ENCODE measurements at places on chromosomes 4 and X.

GRCh38 chr4:6594826-6595355 is 19.9 kb downstream of the MAN2B2 start:
- DNase-seq = no peak

DNA sequence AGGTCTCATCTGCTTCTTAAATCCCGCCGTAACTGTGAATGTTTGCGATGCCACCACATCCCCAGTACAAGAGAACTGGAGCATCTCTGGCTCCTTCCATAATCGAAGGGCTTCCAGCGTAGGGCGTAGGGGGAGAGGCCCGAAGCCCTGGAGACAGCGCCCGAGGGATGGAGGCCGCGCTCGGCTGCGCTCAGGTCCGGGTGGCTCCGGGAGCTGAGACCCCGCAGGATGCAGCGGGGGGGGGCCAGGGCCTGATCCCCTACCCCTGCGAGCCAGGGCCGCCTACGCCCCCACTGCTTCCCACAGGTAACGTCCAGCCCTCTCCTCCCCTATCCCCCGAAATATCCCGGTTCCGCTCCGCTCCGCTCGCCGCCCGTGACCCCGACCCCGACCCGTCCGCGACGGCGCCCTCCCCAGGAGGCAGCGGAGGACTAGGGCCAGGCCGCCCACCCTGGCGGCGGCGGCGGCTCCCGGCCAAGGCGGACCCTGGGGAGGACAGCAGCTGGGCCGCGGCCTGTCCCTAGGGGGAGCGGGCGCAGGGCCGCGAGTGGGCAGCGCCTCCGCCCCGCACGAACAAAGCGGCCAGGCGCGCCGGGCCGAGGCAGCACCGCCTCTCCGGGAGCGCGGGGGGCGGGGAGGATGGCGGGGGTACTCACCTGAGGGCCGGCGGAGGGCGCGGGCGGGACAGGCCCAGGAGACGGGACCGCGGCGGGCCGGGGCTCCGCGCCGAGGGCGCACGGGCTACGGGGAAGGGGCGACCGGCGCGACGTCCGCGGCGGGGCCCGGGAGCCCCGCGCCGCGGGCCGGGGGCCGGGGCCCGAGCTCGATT is 723 bp downstream of the WDFY3 start:
- peak; percentile 84 for DNase-seq

- DNase-seq = no peak
These were observed 249.1 kb upstream of the DIAPH2 start for GRCh38 chrX:96435378-96436035.

DNA sequence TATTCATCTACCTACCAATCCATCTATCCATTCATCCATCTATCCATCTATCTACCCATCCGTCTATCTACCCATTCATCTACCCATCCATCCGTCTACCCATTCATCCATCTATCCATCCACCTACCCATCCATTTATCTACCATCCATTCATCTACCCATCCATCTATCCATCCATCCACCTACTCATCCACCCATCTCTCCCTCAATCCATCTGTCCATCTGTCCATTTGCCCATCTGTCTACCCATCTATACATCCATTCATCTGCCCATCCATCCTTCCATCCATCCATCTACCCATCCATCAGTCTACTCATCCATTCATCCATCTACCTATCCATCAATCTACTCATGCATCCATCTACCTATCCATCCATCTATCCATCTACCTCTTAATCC is 126.8 kb upstream of the PSAPL1 start:
- DNase-seq = no peak

- DNase-seq = no peak
These were observed 19.4 kb downstream of the SORBS2 start for GRCh38 chr4:185792384-185793115.

- DNase-seq = no peak
These were observed 25.5 kb downstream of the TBC1D19 start for GRCh38 chr4:26609391-26609790.

DNA sequence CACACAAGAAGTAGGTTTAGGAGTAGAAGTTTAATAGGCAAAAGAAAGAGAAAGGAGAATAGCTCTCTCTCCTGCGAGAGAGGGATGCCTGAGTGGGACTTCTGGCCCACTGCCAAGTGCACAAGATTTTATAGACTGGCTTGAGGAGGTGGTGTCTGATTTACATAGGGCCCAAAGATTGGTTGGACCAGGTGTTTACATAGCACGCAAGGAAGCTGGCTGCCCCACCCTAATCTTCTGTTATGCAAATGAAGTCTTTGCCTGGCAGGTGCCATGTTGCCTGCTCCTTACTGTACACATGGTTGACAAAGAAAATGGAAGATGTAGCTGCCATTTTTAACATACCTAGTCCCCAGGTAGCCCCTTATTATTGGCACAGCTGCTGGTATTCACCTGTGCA is 170.8 kb upstream of the GATB start:
- DNase-seq = no peak

DNA sequence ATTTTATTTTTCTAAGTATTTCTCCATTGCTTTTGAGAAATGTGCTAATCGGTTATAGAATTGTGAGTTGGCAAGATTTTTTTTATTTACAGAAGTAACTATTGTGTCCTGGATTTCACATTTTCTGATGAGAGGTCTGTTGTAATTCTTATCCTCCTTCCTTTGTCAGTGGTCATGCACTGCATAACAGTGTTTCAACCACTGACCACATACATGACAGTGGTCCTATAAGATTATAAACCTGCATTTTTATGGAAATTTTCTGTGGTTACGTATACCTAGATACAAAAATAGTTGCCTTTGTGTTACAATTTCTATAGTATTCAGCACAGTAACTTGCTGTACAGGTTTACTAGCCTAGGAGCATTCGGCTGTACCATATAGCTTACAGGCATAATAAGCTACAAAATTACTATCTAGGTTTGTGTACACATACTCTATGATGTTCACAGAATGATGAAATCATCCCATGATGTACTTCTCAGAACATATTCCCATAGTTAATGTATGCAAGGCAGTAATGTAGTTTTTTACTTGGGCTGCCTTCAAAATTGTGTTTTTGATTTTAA is 47.8 kb downstream of the APELA start:
- DNase-seq = no peak

- no peak for DNase-seq
These were observed 227.7 kb downstream of the VEGFC start for GRCh38 chr4:176565049-176565448.

DNA sequence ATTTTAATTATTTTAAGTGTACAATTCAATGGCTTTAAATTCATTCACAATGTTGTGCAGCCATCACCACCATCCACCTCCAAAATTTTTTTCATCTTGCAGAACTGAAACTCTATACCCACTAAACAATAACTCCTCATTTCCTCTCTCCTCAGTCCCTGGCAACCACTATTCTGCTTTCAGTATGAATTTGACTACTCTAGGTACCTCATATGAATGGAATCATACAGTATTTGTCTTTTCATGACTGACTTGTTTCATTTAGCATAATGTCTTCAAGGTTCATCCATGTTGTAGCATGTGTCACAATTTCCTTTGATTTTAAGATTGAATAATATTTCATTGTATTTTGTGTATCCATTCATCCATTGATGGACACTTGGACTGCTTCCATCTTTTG is 46.9 kb downstream of the KIF4A start:
- no peak for DNase-seq

All from kidney (tissue), 22 donors.